ENCODE measurements at places on chromosomes 1 and 21.

- no peak for DNase-seq
Measured at GRCh38 chr1:184622136-184622823, 132.4 kb downstream of the EDEM3 start.

DNA sequence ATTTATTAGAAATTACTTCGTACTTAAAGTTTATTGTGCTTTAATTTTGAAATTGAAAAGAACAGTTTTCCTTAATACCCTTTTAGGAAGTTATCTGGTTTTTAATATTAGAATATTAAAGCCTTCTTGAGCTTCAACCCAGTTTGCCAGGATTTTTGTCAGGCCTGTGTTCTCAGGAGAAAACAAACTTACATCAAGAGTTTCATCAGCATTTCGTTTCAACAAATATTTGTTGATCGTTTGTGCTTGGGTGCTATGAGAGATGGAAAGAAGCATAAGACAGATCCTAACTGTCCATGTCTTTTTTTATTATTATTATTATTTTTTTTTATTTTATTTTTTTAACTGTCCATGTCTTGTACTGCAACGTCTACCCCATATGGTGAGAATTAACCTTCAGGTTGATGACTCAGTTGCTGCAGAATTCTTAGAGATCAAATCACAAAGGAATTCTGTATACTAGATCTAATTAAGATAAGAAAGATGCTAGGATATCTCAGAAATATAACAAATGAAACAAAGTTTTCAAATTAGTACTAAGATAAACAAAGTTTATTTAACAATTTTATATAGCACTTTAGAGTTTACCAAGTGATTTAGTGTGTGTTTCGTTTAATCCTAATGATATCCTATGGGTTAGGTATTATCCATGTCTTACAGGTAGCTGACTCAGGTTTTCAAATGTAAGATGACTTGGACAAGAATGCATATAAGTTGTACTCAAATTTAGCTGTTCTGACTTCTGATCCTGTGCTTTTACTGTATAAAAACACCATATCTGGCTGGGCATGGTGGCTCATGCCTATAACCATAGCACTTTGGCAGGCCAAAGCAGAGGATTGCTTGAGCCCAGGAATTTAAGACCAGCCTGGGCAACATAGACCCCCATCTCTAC, 14.3 kb downstream of the FBXO28 start:
- no peak for DNase-seq

DNA sequence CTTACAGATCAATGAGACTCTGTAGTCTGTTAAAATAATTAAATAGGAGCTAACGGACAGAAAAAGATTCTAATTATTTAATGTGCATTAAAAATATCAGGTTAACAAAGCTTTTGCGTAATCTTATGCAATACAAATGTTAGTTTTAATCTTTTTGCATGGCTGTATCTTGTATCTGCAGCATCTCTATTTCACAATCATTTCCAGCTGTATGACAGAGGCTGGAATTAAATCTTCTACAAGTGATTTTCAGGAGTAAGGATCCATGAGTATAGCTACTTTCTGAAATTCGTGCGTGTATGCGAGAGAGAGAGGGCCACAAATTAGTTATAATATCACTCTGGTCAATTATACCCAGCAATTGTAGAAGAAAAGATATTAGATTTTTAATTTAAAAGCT, 1446.8 kb downstream of the NCAM2 start:
- DNase-seq, result no peak

- DNase-seq, result no peak
Measured at GRCh38 chr1:41860214-41860613, 58.5 kb downstream of the HIVEP3 start.

- no peak for DNase-seq
Measured at GRCh38 chr1:213980906-213981305, 6.9 kb upstream of the PROX1 start.

GRCh38 chr1:27588256-27589232, 15.4 kb downstream of the AHDC1 start:
- DNase-seq, result no peak

GRCh38 chr1:8540261-8540941, 222.5 kb downstream of the SLC45A1 start:
- no peak for DNase-seq

DNA sequence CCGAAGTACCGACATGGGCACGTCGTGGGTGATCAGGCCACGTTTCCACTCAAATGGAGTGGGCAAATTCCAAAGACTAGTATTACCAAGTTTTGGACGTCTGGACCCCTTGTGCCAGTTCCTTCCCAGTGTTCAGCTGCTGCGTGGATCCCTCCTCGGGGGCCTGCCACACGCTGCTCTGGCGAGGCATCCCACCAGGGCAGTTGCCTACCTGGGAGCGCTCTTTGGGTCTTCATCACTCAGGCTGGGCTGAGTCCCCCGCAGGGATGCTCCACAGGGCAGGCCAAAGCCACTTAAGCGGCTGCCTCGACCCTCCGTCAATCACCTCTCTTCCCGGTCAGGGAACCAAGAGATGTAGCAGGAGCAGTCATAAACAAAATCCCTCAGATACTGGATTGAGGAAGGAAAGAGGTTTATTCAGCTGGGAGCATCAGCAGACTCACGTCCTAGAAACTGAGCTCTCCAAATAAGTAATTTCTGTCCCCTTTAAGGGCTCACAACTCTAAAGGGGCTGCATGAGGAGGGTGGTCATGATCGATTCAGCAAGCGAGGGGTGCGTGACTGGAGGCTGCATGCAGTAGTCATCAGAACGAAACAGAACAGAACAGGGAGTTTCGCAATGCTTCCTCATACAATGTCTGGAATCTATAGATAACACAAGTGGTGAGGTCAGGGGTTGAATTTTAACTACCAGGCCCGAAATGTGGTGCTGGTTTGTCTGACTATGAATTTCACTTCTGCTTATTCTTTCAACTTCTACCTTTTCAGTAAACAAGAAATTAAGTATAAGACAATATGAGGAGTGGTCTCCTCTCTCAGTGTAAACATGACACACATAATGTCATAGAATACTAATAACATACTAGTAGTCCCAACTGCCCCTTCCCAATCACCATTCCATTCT, 998.6 kb upstream of the NCAM2 start:
- no peak for DNase-seq

DNA sequence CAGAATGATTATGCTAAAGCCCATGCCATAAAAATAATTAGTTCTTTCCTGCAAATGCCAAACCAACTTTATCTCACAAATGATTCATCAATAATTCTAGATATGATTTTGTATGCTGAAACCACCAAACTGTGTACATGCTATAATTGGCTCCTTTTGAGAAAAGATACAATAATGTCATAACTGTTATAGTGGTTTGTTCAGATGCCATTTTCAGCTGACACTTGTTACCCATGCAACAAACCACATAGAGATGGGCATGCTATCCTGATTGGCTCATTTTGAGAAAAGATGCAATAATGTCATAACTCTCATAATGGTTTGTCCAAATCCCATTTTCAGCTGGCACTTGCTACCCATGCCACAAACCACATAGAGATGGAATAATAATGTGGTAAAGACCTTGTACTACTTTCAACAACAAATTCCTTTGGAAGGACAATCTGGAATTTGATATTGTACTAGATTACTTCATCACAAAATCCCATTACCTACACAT, 283.8 kb downstream of the TPR start:
- no peak for DNase-seq

- DNase-seq, result no peak
Measured at GRCh38 chr1:198986036-198986435, 347.2 kb downstream of the PTPRC start.

DNA sequence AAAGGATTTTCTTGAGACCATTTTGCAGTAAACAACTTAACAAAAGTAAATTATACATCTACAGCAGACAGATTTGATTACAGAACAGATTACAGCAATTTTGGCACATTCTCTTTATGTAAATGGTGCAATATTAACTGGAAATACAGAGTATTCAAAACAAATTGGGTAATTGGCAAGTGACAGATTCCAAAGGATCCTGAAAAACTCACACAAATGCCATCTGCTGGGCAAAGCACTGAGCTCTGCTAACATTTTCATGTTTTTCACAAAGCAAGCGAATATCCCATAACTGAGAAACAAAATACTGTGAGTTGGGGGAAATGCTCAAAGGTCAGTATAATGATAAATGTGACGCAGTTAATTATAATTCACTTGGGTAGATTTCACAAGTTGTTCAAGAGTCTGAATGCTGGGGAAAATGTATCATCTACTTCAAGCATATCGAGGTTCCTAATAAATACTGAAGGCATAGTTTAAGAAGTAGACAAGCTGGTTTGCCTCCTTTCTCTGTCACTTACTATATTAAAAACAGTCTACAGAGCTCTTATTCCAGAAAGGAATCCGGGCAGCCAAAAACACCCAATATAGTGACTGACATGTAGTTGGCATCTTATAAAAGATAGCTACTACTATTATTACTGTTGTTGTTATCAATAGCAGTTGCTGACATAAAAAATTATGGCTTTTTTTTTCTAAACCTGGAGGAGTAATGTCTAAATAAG, 75.8 kb upstream of the SDC3 start:
- no peak for DNase-seq

- no peak for DNase-seq
Measured at GRCh38 chr1:68322837-68323687, 90.7 kb upstream of the WLS start.

GRCh38 chr1:223513309-223513708, 120.1 kb downstream of the CCDC185 start:
- no peak for DNase-seq

- no peak for DNase-seq
Measured at GRCh38 chr1:3471356-3472087, 17.1 kb downstream of the ARHGEF16 start.

GRCh38 chr21:16211339-16212303, 481.8 kb downstream of the USP25 start:
- DNase-seq, result no peak

- DNase-seq, result no peak
Measured at GRCh38 chr1:50453266-50453665, 30.0 kb upstream of the DMRTA2 start.

GRCh38 chr1:86504137-86504479, 35.4 kb downstream of the CLCA1 start:
- no peak for DNase-seq

DNA sequence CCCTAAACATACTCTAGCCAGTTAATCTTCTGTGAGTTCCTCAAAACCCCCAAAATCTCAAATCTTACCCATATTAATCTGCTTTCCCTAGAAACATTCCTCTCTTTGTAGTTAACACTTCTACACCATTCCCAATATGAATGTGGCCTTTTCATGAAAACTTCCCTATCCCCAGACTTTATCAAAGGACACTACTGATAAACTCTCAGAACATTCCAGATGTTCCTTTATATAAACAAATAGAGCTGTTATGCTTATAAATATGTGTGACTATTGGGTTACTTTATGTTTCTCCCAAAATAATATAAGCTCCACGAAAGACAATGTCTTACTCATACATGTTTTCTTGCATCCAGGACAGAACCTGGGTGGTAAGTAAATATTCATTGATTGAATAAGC, 205.4 kb upstream of the NFIA start:
- DNase-seq, result no peak

- no peak for DNase-seq
Measured at GRCh38 chr1:53180226-53180625, 16.4 kb upstream of the CPT2 start.

- no peak for DNase-seq
Measured at GRCh38 chr21:46626536-46626935, 8.9 kb upstream of the PRMT2 start.

GRCh38 chr1:165826565-165827267, 698 bp upstream of the UCK2 start:
- no peak for DNase-seq

- no peak for DNase-seq
Measured at GRCh38 chr1:204513117-204513716, 3.0 kb upstream of the MDM4 start.

DNA sequence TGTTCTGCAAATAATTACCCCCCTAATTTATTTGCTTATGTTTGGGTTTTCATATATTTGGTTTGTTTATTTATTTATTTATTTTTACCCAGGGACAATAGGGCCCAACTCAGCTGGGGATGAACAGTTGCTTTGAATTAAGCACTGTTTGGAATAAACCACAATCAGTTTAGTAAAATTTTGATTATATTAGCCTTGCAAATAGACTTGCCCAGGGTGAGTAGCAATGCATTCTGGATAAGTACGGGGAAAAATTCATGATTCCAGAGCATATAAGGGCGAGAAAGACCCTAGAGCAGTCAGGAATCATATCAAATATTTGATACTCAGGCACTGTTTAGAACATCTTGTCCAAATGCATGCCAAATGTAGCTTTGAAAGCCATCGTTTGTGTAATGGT, 242.7 kb downstream of the OMA1 start:
- no peak for DNase-seq

DNA sequence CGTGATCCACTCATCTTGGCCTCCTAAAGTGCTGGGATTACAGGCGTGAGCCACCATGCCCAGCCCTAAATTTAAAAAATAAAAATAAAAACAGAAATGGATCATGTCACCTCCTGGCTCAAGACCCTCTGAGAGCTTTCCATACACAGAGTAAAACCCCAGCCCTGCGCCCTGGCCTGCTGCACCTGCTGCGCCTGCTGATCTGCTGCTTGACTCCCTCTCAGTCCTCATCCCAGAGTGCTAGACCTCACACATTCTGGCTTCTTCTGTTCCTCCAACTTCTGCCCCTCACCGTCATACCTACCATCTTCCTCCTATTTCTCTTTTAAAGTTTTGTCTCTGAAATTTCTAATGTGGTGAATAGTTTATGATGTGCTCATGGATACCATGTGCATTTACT, 42.7 kb upstream of the DIPK1A start:
- DNase-seq, result no peak

DNA sequence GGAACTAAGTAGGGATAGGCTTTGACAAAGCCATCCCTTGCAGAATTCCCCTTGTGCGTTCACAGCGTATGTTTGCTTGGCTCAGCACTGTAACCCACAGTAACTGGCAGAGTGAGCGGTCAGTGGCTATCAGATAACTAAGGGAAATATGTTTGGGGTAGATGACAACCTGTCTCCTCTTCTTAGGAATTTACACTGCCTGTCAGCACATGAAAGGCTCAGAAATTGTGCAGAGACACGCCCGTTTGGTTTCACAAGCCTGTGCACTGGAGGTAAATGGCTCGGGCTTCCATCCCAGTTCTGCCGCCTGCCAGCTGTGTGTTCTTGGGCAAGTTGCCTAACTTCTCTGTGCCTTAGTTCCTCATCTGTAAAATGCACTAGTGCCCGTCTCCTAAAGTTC, 101.2 kb downstream of the PRDM2 start:
- no peak for DNase-seq

DNA sequence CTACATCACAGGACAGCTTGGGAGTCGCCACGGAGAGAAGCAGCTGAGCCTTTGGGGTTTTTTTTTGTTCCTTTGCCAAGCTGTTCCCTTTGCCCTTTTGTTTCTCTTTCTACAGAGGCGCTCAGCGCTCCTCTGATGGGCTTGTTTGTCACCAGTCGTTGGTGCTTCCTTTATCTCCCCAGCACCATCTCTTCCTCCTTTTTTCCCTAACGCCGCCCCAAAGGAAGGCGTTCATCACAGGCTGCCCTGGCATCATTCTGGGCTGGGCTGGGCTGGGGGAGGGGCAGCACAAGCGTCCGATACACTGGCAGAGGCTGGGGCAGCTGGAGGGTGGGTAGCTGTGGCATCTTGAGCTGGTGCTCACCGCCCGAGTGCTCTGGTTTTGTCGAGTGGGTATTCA, 10.5 kb downstream of the IGSF21 start:
- no peak for DNase-seq

GRCh38 chr1:110501488-110502132, 17.4 kb downstream of the KCNA10 start:
- DNase-seq, result no peak
